Natural killer cell (primary cell): ENCODE measurements at places on chromosomes 3 and 15. TPM values are rescaled to one million over a fixed set of nuclear protein-coding genes. Genes with fewer than 3 reads are reported as not detected.

NPAP1 gene
- not detected for total RNA-seq

GRCh38 chr3:13547591-13548371 is 1.1 kb upstream of the FBLN2 start:
- H3K4me1 ChIP-seq, result peaks cover 24% of the 10 kb centered on the region
- no peaks in the 10 kb centered on the region for H3K36me3 ChIP-seq
- no peak overlapping the region for H3K4me3 ChIP-seq
- H3K27me3 ChIP-seq, result peaks cover 6% of the 10 kb centered on the region

- H3K27ac ChIP-seq, result no peak overlapping the region
- no peaks in the 10 kb centered on the region for H3K4me1 ChIP-seq
- H3K27me3 ChIP-seq, result no peaks in the 10 kb centered on the region
- no peak for DNase-seq
- no peak overlapping the region for H3K4me3 ChIP-seq
These were observed 6.0 kb upstream of the ALPK3 start for GRCh38 chr15:84811151-84811550.

- H3K27me3 ChIP-seq, result no peaks in the 10 kb centered on the region
- no peak overlapping the region for H3K27ac ChIP-seq
- H3K4me3 ChIP-seq, result peak overlapping the region; percentile 34
- DNase-seq, result peak; percentile 82
- H3K36me3 ChIP-seq, result no peaks in the 10 kb centered on the region
These were observed 3.0 kb downstream of the SLC51A start for GRCh38 chr3:196219194-196219969.

DNA sequence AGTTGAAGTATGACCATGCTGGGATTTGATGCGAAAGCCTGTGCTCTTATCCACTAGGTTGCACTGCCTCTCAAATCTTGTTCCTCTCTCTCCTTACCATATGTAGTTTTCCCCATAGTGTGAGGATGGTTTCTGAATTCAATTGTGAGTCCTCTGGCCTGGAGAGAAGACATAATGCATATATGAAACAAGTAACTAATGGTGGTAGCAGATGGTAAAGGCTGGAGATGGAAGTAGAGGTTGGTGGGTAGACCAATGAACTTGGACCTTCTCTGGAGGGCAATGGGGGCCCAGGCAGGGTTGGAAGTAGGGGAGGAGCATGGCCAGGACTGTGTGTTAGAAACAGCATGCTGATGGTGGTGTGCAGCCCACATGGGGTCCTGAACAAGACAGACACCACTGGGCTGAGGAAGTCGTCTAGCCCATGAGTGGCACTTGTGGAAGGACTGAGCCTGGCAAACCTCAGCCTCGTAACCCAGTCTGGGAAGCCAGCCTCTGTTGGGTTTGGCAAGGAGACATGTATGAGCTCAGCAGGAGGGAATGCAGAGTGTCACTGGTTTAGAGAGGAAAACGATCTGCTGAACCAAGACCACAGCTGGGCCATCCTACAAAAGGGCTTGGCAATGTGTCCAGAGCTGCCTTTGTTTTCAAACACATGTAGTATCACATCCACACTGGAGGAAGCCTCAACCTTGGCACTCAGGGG is 18.5 kb upstream of the LMCD1 start:
- H3K4me3 ChIP-seq, result no peak overlapping the region
- DNase-seq, result no peak
- no peak overlapping the region for H3K27ac ChIP-seq
- H3K36me3 ChIP-seq, result no peaks in the 10 kb centered on the region
- no peaks in the 10 kb centered on the region for H3K27me3 ChIP-seq

DNA sequence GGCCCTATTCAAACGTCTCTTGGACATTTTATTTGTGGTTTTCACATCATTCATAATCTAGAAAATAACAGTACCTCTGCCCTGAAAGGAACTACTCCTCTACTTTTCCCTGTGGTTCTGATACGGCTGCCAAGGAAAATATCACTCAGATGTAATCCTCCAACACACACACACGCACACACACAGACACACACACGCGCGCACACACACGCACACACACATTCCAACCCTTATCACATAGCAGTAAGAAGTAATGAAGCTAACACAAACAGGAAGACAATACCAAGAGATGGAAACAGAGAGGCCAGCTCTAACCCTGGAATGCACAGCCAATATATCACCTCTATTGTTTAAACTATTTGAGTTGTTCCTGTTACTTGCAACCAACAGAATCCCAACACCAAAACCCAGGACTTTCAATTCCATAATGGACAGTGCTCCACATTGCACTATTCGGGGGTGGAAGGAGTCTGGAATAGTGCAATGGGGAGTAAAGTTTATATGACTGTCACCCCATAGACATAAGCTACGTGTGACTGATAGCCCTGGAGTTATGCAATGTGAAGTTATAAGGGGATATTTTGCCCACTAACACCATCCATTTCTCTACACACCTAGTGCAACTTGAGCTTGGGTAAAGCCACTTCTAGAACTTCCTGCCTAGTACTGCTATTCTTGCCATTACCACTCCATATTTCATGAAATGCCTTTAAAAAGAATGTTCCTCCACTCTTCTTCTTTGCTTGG is 71.3 kb upstream of the FNDC3B start:
- no peak for DNase-seq
- H3K27ac ChIP-seq, result no peak overlapping the region
- H3K27me3 ChIP-seq, result no peaks in the 10 kb centered on the region
- H3K36me3 ChIP-seq, result no peaks in the 10 kb centered on the region
- H3K4me3 ChIP-seq, result no peak overlapping the region

MUC20 gene
- 4.1 TPM for total RNA-seq

AADAC gene
- not detected for total RNA-seq

DNA sequence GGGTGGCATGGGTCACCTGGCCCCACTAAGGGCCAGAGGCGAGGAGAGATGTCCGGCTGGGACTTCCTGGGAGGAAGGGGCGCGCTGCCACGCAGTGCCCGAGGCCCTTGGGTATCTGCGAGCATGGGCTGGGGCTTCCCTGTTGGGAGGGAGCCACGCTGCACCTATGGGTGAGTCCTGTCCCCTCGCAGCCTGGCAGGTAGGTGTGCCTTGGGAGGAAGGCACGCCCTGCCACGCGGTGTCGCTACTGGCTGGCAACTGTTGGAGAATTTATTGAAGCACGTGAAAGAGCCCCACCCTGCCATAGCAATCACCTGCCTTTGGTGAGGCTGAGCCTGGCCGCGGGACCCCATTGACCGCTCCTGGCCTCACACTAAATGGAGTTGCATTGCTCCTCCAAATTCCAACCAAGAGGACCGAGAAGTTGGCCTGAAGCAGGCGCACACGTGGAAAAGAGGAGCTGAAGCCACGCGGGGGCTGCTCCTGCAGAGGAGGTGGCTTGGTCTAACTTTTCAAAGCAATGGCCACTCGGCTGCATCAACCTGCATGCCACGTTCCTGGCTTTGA is 134.2 kb downstream of the TJP1 start:
- H3K4me3 ChIP-seq, result no peak overlapping the region
- H3K27ac ChIP-seq, result no peak overlapping the region
- no peak for DNase-seq
- no peaks in the 10 kb centered on the region for H3K4me1 ChIP-seq

DNA sequence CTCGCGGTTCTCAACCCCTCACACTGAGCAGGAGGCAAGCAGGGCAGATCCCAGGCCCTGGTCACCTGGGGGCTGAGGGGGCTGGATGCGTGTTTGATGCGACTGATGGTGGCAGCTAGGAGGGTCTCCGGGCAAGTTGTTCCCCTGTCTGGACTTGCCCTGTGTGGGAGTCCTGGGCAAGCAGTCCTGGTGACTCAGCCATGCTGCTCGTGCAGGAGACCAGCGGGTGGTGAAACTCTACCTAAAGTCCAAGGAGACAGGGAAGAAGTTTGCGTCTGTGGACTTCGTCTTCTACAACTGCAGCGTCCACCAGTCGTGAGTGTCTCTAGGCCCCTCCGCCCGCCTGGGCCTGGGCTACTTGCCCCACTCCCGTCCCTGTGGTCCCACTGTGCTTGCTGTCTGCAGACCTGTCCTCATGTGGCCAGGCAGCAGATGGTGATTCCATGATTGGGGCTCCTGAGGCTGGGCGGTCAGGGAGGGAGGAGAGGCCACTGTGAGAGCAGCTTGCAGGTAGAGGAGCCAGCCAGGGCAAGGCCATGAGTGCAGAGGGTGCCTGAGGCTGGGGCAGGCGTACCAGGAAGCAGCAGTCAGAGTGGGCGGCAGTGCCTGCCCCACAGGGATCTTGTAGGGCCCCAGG is 23.1 kb downstream of the PLXNA1 start:
- DNase-seq, result no peak
- no peaks in the 10 kb centered on the region for H3K4me1 ChIP-seq

DNA sequence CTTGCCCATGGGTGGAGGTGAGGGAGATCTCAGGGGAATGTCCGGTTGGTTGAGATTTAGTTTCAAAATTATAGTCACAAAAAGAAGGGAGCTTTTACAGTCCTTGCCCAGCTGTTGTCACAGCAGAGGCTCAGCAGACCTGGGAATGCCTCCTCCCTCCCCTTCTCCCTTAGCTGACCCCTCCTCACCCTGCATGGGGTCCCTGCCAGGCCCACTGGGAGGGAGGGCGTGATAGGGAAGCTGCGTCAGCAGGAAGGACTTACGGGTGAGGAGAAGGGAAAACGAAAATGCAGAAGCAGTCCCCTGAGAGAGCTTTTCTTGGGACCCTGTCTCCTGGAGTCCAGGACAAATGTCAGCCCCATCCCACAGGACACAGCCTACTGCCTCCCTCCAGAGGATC is 18.9 kb downstream of the SCN5A start:
- H3K4me3 ChIP-seq, result no peak overlapping the region
- no peak for DNase-seq
- no peaks in the 10 kb centered on the region for H3K27me3 ChIP-seq
- no peaks in the 10 kb centered on the region for H3K36me3 ChIP-seq

DNA sequence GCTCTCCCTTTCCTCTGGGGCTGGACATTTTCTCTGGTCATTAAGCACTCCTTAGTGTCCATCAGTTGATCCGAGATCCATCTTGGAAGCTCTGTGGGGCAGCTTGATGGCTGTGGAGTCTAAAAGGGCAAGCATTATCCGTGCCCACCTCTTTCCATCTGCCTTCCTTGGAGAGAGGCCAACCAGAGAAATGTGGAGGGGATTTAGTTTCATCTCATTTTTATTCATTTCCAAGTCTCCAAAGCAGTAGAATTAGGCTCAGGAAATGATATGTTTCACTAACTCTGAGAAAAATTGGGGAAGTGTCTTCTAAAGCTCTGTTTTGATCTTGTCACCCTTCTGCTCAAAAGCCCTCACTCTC is 95.9 kb upstream of the KLHL25 start:
- no peak overlapping the region for H3K27ac ChIP-seq
- no peaks in the 10 kb centered on the region for H3K36me3 ChIP-seq
- peaks cover 13% of the 10 kb centered on the region for H3K4me1 ChIP-seq
- no peak overlapping the region for H3K4me3 ChIP-seq
- H3K27me3 ChIP-seq, result no peaks in the 10 kb centered on the region

- H3K27me3 ChIP-seq, result no peaks in the 10 kb centered on the region
- no peak overlapping the region for H3K4me3 ChIP-seq
- DNase-seq, result no peak
These were observed 172.4 kb downstream of the PDE8A start for GRCh38 chr15:85154061-85154460.

P2RY13 gene
- total RNA-seq, result 6.5 TPM

DNA sequence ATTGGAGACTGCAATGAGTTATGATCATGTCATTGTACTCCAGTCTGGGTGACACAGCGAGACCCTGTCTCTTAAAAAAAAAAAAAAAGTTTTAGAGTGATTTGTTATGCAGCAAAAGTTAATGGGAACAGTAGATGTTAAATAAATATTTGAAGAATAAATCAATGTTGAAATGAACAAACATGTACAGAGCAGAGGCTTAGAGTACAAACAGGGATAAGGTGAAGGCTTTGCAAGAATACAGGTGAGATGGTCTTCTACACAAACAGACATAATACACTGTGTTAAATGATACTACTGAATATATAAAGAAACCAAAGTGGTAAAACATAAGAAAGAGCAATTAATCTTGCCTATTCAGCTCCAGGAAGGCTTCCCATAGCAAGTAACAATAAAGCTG is 265.4 kb downstream of the CNTN3 start:
- H3K27ac ChIP-seq, result no peak overlapping the region
- no peaks in the 10 kb centered on the region for H3K27me3 ChIP-seq
- H3K36me3 ChIP-seq, result no peaks in the 10 kb centered on the region
- no peak for DNase-seq
- H3K4me1 ChIP-seq, result no peaks in the 10 kb centered on the region
- H3K4me3 ChIP-seq, result no peak overlapping the region

DNA sequence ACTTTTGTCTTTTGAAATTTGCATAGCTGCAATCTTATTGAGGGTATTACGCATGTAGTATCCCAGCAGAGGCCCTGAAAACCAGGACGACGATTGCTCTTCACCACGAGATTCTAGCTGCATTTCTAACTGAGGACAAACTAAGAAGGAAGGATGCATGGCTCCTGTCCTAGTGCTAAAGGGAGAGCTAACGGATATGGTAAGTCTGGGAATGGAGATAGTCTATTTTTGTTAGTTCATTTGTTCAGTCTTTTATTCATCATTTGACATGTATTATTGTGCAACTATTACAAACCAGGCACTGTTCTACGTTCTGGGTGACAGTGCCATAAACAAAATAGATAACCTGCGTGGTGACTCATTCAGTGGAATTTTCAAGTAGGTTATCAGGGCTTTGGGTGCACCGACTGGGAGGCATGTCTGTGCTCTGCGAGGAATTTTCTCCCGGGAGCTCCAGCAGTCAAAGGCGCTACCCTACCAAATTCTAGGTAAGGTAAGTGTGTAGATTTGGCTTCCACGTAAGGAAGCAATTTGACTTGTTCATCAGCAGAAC is 51.9 kb upstream of the ETV5 start:
- H3K36me3 ChIP-seq, result no peaks in the 10 kb centered on the region
- peaks cover 3% of the 10 kb centered on the region for H3K27me3 ChIP-seq
- no peaks in the 10 kb centered on the region for H3K4me1 ChIP-seq
- DNase-seq, result no peak

DNA sequence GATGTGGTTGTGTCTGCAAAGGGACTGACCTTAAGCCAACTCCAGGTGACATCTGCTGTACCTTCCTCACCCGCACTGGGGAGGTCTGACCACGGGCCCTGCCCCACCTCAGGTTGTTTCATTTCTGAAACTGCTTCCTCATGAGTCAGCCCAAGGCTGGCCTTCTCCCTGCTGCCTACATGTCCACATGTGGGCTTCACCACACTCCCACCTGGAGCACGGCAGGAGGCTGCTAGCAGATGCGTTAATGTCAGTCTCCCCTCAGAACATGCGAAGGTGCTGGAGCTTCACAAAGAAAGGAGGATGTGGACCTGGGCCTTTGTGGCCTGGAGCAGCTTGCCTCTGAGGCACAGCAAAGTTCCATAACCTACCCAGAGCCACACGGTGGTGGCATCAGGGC is 69.4 kb upstream of the PLXNA1 start:
- H3K4me1 ChIP-seq, result peaks cover 53% of the 10 kb centered on the region
- DNase-seq, result no peak
- no peak overlapping the region for H3K4me3 ChIP-seq
- H3K27ac ChIP-seq, result no peak overlapping the region
- H3K36me3 ChIP-seq, result no peaks in the 10 kb centered on the region

CCDC32 gene
- total RNA-seq, result 34.2 TPM
